ENCODE measurements at places on chromosomes 3 and 15. TPM values are rescaled to one million over a fixed set of nuclear protein-coding genes. Genes with fewer than 3 reads are reported as not detected.

Gene TUBGCP4
- 29.9 TPM for total RNA-seq

Gene B2M
- 21.5 TPM for total RNA-seq

Gene NCKIPSD
- total RNA-seq, result 35.5 TPM

Gene ACKR2
- 0.64 TPM for total RNA-seq

Gene FAM81A
- total RNA-seq, result not detected

DNA sequence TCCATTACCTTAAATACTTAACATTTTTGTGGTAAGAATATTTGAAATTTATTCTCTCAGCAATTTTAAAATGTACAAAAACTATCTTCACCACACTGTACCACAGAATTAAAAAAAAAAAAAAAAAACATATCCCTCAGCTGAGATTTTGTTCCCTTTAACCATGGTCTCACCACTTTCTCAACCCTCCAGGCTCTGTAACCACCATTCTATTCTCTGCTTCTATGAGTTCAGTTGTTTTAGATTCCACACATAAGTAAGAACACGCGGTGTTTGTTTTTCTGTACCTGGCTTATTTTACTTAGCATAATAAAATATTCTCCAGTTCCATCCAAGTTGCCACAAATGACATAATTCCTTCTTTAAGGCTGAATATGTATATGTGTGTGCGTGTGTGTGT is 41.5 kb downstream of the CSNK1G1 start:
- H3K27ac ChIP-seq, result no peak overlapping the region
- no peak for DNase-seq
- H3K36me3 ChIP-seq, result no peaks in the 10 kb centered on the region

GRCh38 chr3:83953417-83954089 is 1005.2 kb upstream of the CADM2 start:
- DNase-seq, result no peak
- H3K4me1 ChIP-seq, result no peaks in the 10 kb centered on the region
- no peak overlapping the region for H3K27ac ChIP-seq
- no peaks in the 10 kb centered on the region for H3K36me3 ChIP-seq
- no peak overlapping the region for H3K4me3 ChIP-seq

DNA sequence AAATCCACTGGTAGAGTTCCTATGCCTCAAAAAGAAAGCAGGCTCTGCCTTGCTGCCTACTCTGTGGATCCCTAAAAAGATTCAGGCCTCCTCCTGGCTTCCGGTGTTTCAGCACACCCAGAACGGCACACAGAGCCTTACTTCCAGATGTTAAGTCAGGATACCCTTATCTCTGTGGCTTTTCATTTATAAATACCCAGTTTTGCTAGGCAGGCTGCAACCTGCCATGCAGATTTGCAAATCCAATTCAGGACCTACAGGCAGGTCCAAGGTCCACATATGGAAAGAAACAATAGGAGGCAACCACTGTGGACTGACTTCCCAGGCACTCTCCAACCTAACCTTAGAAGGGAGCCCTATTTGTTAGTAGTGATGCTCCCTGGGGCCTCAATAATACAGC is 30.7 kb downstream of the EFL1 start:
- DNase-seq, result no peak
- peaks cover 5% of the 10 kb centered on the region for H3K4me1 ChIP-seq
- no peak overlapping the region for H3K27ac ChIP-seq
- H3K36me3 ChIP-seq, result no peaks in the 10 kb centered on the region
- no peaks in the 10 kb centered on the region for H3K27me3 ChIP-seq

DNA sequence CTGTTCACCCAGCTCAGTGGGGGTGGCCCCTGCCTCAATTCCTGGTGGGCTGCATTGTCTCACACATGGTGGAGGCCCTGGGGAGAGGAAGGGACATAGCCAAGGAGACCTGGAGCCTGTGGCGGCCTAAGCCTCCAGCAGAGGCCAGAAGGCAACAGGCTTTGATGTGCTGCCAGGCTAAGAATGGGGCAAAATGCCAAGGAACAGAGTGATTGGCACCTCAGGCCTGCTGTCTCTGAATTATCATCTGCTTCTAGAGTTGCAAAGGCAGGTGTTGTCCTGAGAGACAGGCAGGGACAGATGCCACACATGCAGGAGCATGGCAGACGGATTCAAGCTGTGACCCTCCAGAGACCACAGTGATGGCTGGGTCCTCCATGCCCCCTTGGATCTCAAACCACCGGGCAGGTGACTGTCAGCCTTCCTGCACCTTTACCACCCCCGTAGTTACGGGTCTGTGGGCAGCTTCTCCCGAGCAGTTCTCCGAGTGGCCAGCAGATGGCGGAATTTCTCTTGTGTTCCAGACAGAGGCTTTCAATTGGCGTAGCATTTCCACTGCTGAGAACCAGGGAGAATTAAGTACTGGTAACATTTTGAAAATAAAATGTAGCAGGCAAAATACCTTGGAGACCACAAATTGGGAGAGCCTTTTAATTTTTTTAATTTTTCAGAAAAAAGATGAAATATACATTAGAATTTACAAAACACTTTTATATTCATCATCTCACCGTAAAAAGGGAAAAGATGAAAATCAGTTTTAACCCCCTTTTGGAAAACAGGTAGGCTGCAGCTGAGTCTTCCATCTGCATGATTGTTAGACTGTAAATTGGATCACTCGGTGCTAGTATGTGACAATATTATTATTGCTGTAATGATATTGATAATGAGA is 525.5 kb upstream of the CFAP20DC start:
- peaks cover 3% of the 10 kb centered on the region for H3K4me1 ChIP-seq
- H3K27me3 ChIP-seq, result peaks cover 2% of the 10 kb centered on the region
- H3K36me3 ChIP-seq, result no peaks in the 10 kb centered on the region
- no peak overlapping the region for H3K27ac ChIP-seq

DNA sequence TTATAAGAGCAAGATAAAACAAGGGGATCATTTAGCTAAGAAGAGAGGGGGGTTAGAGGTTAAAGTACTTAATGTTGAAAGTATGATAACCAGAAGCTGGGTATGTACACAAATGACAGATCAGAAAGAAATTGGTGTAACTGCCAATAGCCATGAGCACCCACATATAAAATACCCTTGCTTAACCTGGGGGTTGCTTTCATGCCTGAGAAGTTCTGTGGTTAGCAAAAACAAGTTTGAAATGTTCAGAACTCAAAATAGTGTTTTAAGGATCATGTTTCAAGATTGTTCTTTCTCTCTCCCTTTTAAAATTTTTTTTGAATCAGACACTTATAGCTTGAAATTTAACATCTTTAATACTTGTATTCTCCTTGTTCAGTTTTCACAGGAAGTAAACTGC is 321.4 kb upstream of the GBE1 start:
- H3K4me1 ChIP-seq, result peaks cover 30% of the 10 kb centered on the region
- no peaks in the 10 kb centered on the region for H3K36me3 ChIP-seq
- H3K4me3 ChIP-seq, result no peak overlapping the region
- no peak overlapping the region for H3K27ac ChIP-seq
- H3K27me3 ChIP-seq, result no peaks in the 10 kb centered on the region

DNA sequence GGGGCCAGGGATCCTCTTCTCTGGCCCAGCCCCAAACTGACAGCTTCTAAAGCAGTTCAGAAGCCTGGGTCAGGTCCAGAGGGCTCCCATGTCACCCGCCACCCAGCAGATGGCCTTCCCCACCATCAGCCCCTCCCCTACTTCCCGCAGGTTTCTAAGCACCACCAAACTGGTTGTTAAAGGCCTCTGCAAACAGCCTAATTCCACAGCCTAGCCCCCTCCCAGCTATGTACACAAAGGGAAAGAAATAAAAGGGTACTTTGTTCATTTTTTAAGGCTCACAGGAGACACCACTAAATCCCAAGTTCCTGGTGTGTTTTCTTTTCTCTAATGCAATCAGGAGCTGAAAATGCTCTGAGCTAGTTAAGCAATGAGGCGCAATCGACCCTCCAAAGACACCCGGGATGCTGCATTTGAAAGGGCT is 30.6 kb downstream of the PLCH1 start:
- no peaks in the 10 kb centered on the region for H3K27me3 ChIP-seq
- H3K27ac ChIP-seq, result peak overlapping the region; percentile 8
- DNase-seq, result peak; percentile 29

- H3K36me3 ChIP-seq, result no peaks in the 10 kb centered on the region
- H3K27ac ChIP-seq, result no peak overlapping the region
- H3K27me3 ChIP-seq, result no peaks in the 10 kb centered on the region
- no peak for DNase-seq
These were observed 57.6 kb downstream of the TAFA4 start for GRCh38 chr3:68874551-68875348.

GRCh38 chr3:54243056-54243931 is 120.9 kb downstream of the CACNA2D3 start:
- H3K27ac ChIP-seq, result no peak overlapping the region
- H3K4me1 ChIP-seq, result no peaks in the 10 kb centered on the region
- H3K36me3 ChIP-seq, result peaks cover 5% of the 10 kb centered on the region
- DNase-seq, result no peak

DNA sequence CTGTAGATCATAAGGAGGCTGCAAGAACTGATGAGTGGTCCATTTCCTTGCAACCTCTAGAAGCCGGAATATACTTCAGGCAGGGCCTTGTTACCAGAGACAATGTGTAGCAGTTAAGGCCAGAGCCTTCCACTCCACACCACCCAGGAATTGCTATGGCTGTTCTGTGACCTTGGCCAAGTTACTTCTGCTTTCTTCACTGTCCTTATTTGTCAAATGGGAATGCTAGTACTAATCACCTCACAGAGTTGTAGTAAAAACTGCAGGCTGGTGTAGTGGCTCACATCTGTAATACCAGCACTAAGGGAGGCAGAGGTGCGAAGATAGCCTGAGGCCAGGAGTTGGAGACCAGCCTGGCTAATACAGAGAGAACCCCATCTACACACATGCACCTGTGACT is 28.7 kb upstream of the RPN1 start:
- H3K27me3 ChIP-seq, result peaks cover 2% of the 10 kb centered on the region
- H3K36me3 ChIP-seq, result no peaks in the 10 kb centered on the region
- no peak overlapping the region for H3K4me3 ChIP-seq

GRCh38 chr15:58247855-58248842 is 110.0 kb downstream of the AQP9 start:
- DNase-seq, result no peak
- peaks cover 13% of the 10 kb centered on the region for H3K4me1 ChIP-seq
- no peak overlapping the region for H3K4me3 ChIP-seq
- H3K36me3 ChIP-seq, result no peaks in the 10 kb centered on the region
- H3K27ac ChIP-seq, result no peak overlapping the region

DNA sequence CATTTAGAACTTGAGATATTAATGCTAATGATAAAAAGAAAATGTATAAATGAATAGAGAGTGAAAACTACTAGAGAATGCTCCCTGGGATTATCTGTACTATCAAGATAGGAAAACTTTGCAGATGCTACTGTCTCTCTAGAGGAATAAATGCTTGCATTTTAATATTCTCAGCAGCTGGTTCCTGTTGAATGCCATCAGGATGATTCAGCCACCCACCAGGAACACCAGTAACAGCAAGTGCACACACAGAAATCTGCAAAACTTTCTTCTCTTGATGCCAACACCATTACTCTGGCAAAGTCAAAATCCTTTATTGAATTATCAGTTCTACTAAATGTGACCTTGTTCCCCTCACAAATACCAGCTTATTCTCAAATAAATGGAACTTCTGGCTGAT is 148.4 kb downstream of the TIGIT start:
- no peak overlapping the region for H3K4me3 ChIP-seq
- H3K36me3 ChIP-seq, result no peaks in the 10 kb centered on the region
- no peak for DNase-seq

DNA sequence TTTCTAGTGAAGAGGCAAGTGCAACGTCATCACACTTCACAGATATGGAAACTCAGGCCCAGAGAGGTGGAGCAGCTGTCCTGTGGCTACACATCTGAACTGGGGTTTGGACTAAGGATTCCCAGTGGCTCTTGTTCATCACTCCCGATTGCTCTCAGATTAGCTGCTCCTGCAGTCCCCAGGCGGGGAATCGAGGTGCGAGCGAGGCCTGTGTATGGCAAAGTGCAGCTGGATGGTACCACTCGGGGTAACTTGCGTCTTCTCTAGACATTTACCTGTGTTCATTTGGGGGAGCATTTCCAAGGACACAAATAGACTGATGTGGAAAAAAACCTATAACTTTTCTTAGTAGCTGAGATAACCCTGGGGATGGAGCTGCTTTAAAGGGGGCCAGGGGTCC is 45.9 kb upstream of the TRPM1 start:
- peaks cover 6% of the 10 kb centered on the region for H3K27me3 ChIP-seq
- H3K27ac ChIP-seq, result peak overlapping the region; percentile 94
- H3K4me1 ChIP-seq, result peaks cover 39% of the 10 kb centered on the region

GRCh38 chr3:106810300-106810875 is 566.9 kb upstream of the CCDC54 start:
- no peaks in the 10 kb centered on the region for H3K36me3 ChIP-seq
- DNase-seq, result no peak
- no peak overlapping the region for H3K27ac ChIP-seq
- no peaks in the 10 kb centered on the region for H3K27me3 ChIP-seq
- no peak overlapping the region for H3K4me3 ChIP-seq

DNA sequence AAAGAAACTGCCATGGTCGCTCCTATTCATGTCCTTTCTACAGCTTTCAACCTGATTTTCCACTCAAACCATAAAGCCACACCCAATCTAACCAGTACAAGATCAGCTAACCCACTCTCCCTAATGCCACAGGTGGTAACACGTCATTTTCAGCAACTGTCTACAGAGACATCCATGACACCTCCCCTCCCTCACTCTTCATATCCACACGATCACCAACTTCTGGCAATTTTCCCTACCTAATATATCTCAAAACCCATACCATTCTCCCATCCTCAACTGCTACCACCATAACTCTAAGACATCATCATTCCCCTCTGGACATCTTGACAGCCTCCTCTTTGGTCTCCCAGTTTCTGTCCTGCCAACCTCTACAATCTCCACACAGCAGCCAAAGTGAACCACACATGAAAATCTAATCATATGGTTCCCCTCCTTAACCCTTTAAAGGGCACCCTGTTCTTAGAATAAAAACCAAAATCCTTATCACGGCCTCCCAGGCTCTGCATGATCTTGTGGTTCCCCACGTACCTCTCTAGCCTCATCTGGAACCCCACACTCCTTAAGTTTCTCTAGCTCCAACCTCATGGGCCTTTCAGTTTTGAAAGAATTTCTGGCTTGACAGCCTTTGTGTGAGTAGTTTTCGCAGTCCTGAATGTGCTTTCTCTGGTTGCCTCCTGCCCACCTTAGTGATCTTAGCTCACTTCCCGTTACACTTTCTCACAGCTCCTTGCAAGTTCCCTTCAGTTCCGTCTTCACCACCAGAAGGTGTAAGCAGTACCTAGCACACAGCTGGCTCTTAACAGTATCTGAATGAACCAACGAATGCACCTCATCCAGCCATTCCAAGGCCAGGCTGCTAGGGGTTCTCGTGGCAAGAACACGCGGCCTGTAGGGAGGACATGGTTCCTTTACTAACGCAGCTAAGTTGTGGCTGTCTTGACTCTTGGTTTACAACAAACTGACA is 33.4 kb downstream of the SPINK8 start:
- peaks cover 6% of the 10 kb centered on the region for H3K27me3 ChIP-seq
- H3K27ac ChIP-seq, result peak overlapping the region; percentile 25
- peak overlapping the region; percentile 93 for H3K4me3 ChIP-seq
- peaks cover 10% of the 10 kb centered on the region for H3K4me1 ChIP-seq

All from glutamatergic neuron (in vitro differentiated cells).